ENCODE measurements at places on chromosomes 7 and 10.

- no peak for DNase-seq
Observed at GRCh38 chr10:59857049-59857448, 49.3 kb downstream of the CCDC6 start.

GRCh38 chr7:71626206-71626605 is 494.3 kb downstream of the GALNT17 start:
- DNase-seq, result no peak

GRCh38 chr7:22144950-22145349 is 199.3 kb upstream of the CDCA7L start:
- DNase-seq, result no peak

DNA sequence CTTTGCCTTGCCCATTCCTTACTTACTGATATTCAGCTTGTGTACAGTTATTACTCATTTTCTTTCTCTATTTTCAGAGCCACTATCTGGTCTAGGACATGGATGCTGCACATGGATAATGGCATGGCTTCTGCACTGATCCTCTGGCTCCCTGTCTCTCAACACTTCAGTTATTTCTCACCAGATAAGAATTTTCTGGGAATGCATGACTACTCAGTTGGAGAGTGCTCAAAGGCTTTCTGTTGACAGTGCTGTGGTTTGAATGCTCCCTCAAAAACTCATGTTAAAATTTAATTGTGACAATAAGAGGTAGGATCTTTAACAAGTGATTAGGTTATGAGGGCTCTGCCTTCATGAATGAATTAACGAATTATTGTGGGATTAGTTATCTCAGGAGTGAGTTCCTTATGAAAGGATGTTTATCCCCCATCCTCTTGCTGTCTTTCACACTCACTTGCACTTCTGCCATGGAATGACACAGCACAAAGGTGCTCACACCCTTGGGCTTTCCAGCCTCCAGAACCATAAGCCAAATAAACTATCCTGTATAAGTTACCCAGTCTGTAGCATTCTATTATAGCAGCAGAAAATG is 16.1 kb upstream of the PIK3CG start:
- no peak for DNase-seq

DNA sequence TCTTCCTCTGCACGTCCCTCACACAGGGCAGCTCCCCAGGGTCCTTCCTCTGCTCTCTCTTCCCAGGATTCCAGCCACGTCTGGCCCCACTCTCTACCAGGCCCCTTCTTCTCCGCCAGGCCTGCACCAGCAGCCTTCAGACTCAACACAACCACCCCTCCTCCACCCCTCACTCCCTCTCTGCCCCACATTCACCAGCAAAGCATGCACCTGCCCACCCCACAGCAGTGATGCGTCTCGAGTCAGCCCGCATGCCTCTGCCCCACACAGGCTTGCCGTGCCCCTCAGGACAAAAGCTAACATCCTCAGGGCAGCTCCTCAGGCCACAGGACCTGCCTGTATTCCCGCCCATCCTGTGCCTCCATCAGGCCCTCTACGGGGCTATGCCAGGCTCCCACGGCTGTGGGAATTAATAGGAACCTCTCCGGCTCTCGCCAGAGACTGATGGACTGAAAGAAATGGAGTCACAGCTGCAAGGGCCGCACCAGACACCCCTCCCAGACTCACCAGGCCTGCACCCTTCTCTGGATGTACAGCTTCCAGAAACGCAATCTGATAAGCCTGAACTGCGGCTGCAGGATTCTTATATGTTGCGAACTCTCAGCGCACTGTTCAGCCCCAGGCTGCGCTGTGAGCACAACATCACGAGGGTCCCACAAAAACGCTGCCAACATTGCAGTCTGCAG is 100.1 kb downstream of the CYTH3 start:
- DNase-seq, result no peak

- no peak for DNase-seq
Observed at GRCh38 chr7:22663721-22664120, 63.3 kb upstream of the IL6 start.

GRCh38 chr10:61705022-61705613 is 42.4 kb downstream of the CABCOCO1 start:
- DNase-seq, result no peak

DNA sequence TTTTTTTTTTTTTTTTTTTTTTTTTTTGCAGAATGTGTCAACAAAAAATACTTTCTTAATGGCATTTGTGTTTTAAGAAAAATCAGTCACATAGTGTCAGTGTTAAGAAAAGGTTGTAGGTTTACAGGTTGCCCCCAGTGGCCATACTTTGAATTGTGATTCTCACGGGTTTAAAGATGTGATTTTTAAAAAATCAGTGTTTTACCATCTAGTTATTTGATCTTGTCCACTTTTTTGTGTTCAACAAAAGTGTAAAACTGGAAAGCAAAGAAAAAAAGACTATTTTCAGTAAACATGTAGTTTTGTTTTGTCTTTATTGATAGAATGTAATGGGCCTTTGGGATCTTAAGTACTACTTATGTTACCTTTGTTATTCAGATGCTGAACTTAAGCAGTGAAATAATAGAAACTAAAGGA is 25.7 kb downstream of the SUV39H2 start:
- no peak for DNase-seq

DNA sequence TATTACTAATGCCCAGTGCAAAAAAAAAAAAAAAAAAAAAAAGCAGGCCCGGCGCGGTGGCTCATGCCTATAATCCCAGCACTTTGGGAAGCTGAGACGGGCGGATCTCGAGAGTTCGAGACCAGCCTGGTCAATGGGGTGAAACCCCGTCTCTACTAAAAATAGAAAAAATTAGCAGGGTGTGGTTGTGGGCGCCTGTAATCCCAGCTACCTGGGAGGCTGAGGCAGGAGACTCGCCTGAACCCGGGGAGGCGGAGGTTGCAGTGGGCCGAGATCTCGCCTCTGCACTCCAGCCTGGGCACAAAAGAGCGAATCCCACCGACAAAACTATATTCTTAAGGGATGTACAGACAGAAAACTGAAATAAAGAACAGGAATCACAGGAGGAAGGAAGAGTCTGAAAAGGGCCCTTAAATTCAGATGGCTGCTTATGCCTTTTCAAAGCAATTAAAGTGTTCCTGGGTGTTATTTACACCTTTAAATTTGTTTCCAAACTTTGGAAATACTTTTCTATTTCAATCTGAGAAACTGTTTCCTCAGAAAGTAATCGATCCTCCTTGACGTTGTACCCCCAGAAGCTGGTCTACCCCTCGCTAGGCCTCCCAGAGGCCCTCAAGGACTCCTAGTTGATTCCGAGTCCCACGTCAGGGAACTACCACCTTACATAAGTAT is 2.0 kb upstream of the KMT2E start:
- no peak for DNase-seq

DNA sequence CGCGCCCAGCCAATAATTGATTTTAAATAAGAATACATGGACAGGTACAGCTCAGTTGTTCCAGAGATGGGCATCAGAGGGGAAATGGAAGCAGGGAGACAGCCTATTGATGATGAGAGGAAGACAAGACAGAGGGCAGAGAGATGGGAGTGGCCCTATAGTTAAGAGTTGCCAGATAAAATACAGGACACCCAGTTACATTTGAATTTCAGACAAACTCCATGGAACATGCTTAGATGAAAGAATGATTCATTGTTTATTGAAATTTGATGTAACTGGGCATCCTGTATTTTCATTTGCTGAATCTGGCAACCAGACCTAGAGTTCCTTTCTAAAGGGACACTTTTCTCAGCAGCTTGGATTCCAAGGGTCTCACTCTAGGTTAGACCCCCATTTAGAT is 341.1 kb downstream of the FRMD4A start:
- no peak for DNase-seq
